ENCODE measurements at places on chromosomes 7 and 10.

- no peak for DNase-seq
These were observed 1115.5 kb upstream of the AUTS2 start for GRCh38 chr7:68482800-68483199.

DNA sequence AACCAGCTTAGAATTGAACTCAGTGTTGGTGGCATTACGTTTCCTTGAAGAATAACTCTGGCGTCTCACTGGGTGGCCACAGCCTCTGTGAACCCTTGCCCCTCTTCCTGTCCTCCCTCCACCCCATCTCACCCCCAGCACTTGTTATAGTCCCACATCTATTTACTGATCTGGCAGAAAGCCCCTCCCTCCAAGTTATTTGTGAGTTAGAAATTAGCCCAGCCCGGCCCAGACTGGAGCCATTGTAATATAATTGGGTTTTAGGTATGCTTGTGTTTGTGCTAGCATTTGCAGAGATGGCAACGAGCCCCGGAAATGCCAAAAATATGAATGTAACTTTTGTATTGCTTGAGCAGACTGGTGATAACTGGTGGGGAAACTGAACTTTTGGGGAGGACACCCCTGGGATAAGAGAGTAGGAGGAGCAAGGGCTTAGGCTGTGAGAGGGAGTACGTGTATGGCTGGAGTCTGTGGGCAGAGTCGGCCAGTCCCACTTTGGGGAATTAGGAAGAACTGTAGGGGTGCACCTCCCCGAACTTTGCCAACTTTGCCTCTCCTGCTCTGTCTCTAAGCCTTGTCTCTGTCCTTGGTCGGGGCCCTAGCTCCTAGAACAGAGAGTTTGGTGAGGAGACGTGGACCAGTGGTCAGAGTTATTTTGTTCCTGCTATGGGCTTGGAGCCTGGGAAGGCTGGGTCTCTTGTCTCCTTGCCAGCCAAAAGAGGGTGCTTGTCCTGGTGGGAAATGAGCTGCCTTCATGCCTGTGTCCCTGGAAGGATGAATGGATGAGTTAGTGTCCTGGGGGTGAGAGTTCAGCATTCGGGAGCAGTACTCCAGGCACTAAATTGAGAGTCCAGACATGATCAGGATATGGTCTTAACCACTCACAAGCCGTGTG, 19.3 kb upstream of the TRIM8 start:
- DNase-seq: no peak

- DNase-seq: no peak
These were observed 548.0 kb downstream of the CCSER2 start for GRCh38 chr10:84876116-84876999.

- no peak for DNase-seq
These were observed 34.8 kb upstream of the SDK1 start for GRCh38 chr7:3266240-3266639.

GRCh38 chr10:48477141-48477540, 127.7 kb downstream of the ARHGAP22 start:
- DNase-seq: no peak

Measured in CD4-positive, alpha-beta T cell treated with Interleukin-21 for 1 hour (primary cell).